ENCODE measurements at places on chromosomes 1 and 21. TPM values are rescaled to one million over a fixed set of nuclear protein-coding genes. Genes with fewer than 3 reads are reported as not detected.

The LRRC53 gene
- total RNA-seq, result not detected

- peak overlapping the region; percentile 95 for H3K4me3 ChIP-seq
- H3K36me3 ChIP-seq, result peaks cover 2% of the 10 kb centered on the region
- H3K4me1 ChIP-seq, result no peaks in the 10 kb centered on the region
- H3K27ac ChIP-seq, result no peak overlapping the region
- DNase-seq, result peak; percentile 25
- no peaks in the 10 kb centered on the region for H3K27me3 ChIP-seq
These were observed 1.2 kb downstream of the CROCC start for GRCh38 chr1:16922885-16923431.

GRCh38 chr1:23354245-23354644 is 10.2 kb upstream of the HNRNPR start:
- no peak overlapping the region for H3K27ac ChIP-seq
- no peak for DNase-seq
- peaks cover 78% of the 10 kb centered on the region for H3K27me3 ChIP-seq

GRCh38 chr21:35427320-35428000 is 378.4 kb upstream of the RUNX1 start:
- no peak overlapping the region for H3K4me3 ChIP-seq
- H3K4me1 ChIP-seq, result no peaks in the 10 kb centered on the region
- H3K27me3 ChIP-seq, result no peaks in the 10 kb centered on the region
- peaks cover 13% of the 10 kb centered on the region for H3K36me3 ChIP-seq

DNA sequence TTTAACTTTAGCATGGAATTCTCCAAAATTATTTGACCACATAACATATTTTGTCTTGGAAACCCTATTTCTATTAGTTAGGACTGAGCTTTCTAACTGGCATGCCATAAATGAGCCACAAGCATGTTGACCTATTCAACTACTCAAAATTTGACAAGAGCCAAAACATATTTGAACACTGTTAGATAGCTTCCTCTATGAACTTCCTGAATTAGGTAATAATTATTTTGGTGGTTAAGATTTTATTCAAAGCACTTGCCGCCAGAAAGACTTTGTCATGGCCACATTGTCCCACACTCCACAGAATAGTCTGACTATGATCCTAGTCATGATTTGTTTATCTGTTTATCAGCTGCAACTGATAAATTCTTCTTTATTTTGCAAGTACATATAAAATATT is 23.1 kb upstream of the CTPS1 start:
- H3K27me3 ChIP-seq, result no peaks in the 10 kb centered on the region
- no peak overlapping the region for H3K4me3 ChIP-seq
- no peak overlapping the region for H3K27ac ChIP-seq
- no peak for DNase-seq
- no peaks in the 10 kb centered on the region for H3K36me3 ChIP-seq
